ENCODE measurements at places on chromosomes 4 and X. TPM values are rescaled to one million over a fixed set of nuclear protein-coding genes. Genes with fewer than 3 reads are reported as not detected.

GAGE12H gene
- total RNA-seq = not detected

WDR45 gene
- 33.5 TPM for total RNA-seq

FSTL5 gene
- not detected for total RNA-seq

TLR6 gene
- total RNA-seq = 1.9 TPM

CTBP1 gene
- total RNA-seq = 129 TPM

GPR34 gene
- not detected for total RNA-seq
